ENCODE measurements at places on chromosomes 11 and 22.

DNA sequence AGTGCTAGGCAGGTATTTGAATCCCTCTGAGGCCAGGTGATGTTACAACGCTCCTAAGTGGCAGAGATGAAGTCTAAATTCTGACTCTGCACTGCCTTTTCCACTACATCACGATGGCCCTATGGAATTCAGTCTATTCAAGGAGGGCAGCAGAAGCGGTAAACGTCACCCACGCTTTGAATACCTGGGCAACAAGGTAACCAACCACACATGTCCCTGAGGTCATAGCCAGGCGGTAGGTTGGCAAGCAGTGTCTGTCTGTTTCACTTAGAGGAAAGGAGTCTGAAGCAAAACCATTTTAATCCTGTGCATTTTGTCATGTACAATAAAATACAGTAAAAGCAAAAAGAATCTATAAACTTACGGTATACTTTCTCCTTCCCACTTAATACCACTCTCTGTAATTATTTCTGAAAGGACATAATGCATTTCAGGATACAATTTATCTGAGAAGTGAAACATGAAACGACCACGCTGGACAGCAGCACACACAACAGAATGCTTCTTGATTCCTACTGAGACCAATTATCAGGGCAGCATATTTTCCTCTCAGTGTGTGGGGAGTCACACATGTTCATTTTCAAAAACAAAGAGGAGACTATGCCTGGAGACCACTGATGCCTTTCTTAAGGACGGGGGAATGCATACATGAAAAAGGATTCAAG, 51.3 kb downstream of the PRDM10 start:
- DNase-seq = no peak

- peak; percentile 88 for DNase-seq
These were observed 16.9 kb downstream of the CTNND1 start for GRCh38 chr11:57778318-57779037.

DNA sequence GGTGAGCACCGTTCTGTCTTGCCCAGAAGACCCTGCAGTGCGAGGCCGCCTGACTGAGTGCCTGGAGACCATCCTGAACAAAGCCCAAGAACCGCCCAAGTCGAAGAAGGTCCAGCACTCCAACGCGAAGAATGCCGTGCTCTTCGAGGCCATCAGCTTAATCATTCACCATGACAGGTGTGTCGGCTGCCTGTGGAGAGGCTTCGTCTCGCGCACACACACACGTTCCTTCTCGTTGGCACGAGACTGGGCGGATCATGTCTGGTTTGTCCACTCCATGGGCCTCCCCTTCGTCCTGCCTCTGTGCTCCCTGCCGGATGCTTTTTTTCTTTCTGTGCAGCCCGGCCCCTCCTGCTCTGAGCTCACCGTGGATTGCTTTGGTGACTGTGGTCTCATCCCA, 51.1 kb downstream of the MUC6 start:
- no peak for DNase-seq

- peak; percentile 72 for DNase-seq
These were observed 15.9 kb downstream of the RTN4RL2 start for GRCh38 chr11:57476047-57476756.

- DNase-seq = no peak
These were observed 17.2 kb downstream of the SLC25A18 start for GRCh38 chr22:17580441-17581031.

GRCh38 chr11:76322540-76322939, 58.4 kb downstream of the THAP12 start:
- DNase-seq = no peak

- DNase-seq = no peak
These were observed 1.6 kb upstream of the LGALS2 start for GRCh38 chr22:37581504-37581903.

GRCh38 chr22:46346680-46347405, 11.3 kb downstream of the TRMU start:
- DNase-seq = no peak

GRCh38 chr22:42388130-42388797, 43.9 kb downstream of the NFAM1 start:
- DNase-seq = peak; percentile 41

DNA sequence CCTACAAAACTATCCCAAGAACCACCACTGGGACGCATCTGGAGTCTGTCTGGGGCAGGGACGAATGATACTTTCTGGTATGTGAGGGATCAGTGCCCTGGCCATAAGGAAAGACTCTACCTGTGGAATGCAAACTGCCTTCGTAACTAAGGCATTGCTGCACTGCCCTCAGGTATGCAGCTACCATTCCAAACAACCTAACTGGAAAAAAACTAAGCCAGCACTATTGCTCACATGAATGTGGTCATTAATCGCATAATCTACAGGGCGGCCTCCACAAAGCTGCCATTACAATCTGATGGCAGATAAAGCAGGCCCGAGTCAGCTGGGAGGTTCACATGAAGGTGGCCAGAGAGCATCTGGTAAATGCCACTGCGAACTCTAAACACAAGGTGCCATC, 3.9 kb downstream of the PACSIN2 start:
- DNase-seq = peak; percentile 11

DNA sequence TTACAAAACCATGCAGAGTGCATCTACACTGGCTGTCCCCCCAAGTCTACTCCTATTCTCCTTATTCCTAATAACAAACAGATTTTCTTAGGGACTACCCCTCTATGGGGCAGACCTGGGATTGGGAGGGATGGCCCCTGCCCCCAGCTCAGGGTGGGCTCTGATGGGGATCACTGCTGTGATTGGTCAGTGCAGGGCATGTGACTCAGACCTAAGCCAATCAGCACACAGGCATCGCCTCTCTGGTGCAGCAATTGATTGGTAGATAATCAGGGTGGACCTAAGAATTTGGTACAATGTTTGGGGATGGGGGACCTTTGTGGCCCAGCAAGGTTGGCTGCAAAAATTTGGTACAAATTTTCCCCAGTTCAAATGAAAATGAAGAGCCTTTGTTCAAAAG, 57.2 kb upstream of the SHANK2 start:
- peak; percentile 2 for DNase-seq

GRCh38 chr11:84313830-84314359, 1027.7 kb upstream of the CCDC90B start:
- DNase-seq = no peak

DNA sequence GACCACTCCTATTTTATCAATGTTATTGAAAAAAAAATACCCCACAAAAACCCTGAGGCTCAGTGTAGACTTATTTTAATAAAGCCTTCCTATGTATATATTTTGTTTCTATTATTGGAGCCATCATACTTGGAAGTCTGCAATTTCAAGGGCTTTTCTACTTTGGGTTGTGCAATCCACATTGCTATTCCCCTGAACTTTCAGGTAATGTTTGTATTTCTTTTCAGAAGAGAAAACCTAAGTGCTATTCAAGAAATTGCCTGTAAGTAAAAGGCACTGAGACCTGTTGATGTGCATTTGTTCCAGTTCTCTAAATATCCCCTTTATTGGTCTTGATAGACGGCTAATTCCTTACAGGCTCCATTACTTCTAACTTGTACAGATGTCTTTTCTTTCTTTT, 280.7 kb upstream of the RAG2 start:
- DNase-seq = no peak

GRCh38 chr11:124920870-124921609, 2.0 kb downstream of the HEPN1 start:
- no peak for DNase-seq

DNA sequence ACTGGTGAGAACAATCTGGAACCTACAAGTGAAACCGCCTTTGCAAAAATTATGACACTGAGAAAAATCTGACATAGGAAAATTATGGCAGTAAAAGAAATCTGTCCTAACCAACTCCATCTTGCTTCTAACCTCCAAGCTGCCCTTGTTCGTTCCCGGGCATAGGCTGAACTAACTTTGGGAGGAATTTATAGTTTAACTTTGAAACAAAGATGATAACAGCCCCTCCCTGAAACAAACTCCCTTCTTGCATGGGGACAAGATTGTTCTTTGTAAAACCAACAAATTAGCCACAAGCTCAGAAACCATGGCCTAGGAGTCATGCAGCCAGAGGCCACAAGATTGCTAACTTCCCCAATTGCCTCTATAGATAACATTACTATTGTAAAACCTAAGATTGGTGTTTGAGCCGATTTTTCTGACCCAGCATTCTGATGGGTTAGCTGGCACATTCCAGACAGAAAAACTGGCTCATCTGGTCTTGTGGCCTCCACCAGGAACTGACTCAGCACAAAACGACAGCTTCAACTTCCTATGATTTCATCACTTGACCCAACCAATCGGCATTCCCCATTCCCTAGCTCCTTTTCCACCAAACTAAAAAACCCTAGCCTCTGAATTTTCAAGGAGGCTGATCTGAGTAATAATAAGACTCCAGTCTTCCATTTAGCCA, 3.6 kb upstream of the CCDC81 start:
- DNase-seq = no peak

- no peak for DNase-seq
These were observed 702 bp downstream of the BIRC2 start for GRCh38 chr11:102347462-102348370.

DNA sequence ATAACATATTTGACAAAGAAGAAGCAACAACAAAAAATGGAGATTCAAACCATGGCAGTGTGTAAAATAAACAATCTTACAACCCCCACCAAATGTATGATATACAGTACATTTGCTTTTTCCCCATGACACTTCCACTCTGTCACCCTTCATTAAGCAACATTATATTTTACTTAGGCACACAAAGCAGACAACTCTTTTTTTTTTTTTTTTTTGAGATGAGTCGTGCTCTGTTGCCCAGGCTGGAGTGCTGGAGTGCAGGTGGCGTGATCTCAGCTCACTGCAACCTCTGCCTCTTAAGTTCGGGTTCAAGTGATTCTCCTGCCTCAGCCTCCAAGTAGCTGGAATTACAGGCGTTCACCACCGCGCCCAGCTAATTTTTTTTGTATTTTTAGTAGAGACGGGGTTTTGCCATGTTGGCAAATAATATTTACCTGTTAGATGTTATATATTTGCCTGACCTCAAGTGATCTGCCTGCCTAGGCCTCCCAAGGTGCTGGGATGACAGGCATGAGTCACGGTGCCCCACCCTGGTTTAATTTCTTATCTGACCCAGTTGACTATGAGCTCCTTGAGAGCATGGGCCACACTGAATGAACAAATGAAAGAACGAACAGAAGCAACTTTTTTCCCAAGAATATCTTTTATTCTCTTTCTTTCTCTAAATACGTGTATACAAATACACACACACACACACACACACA, 5.5 kb upstream of the PCF11 start:
- no peak for DNase-seq

DNA sequence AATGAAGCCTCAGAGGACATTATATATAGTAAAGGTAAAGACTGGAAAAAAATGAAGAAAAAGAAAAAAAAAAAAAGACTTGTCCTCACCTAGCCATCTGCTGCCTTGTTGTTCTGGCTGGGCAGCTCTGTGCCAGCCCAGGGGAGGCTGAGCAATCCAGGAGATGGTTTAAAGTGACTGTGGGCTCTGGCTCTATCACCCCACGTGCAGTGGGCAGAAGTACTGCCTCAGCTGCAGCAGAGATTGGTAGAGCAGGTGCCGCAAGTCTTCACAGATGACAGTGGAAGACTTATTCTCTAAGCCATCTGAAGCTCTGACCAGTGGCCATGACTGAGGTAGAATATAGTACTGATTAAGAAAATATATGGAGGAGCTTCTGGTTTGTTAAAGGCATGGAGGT, 62.2 kb downstream of the SGSM3 start:
- DNase-seq = no peak

- no peak for DNase-seq
These were observed 125.6 kb downstream of the APIP start for GRCh38 chr11:34790620-34791019.

GRCh38 chr22:37169406-37169805, 18.6 kb downstream of the C1QTNF6 start:
- no peak for DNase-seq

DNA sequence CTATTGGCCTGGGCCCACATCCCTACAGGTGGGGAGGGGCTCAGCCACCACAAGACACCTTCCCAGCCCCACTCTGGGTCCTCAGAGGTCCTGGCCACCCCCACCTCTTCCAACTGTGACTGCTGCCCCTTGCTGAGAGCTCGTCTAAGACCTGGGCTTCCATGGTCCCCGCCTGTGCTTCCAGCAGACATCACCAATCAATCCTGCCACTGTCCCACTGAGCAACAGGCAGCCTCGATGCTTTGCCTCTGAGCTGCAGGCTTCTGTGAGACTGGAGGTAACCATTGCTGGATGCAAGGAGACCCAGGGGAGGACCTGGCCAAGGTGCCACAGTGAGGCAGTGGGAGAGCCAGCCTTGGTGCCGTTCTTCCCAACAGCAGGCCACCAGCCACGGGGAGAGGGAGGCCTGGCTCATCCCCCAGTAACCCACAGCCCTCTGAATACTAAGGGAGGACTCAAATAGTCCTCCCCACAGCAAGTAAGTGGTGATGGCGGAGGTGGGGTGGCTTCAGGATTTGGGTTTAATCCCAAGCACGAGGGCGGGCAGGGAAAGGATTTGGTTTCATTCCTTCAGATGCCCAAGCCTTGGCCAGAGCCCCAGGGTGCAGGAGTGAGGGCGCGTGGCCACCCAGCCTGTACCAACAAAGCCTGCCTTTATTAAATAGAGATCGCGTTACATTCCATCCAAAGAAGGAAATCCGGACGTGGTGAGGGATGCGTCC, 5.5 kb upstream of the FADS3 start:
- DNase-seq = no peak

GRCh38 chr11:17812865-17813187, 78.2 kb downstream of the KCNC1 start:
- DNase-seq = no peak

- no peak for DNase-seq
These were observed 41.8 kb upstream of the SORL1-AS1 start for GRCh38 chr11:121494355-121495099.

GRCh38 chr22:48091656-48092223, 1329.3 kb downstream of the TBC1D22A start:
- DNase-seq = no peak

GRCh38 chr11:82701847-82702520, 31.7 kb downstream of the FAM181B start:
- peak; percentile 39 for DNase-seq

DNA sequence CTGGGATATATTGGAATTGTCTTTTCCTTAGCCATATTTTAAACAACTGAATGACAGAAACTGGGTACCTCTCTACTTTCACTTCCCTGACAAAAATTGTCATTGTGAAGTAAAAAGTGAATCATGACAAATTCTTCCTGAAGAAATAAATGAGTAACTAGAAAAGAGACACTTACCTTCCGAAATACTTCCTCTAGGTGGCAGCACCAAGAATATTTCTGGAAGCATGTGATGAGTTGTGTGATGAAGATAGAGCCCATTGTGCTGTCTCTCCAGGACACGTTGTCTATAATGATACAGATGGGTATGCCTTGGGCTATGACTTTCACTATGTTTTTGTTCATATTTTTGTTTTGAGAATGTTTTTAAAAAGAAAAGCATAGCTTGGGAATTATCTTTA, 21.5 kb downstream of the CASP4 start:
- DNase-seq = peak; percentile 20
